ENCODE measurements at places on chromosomes 2 and 18. TPM values are rescaled to one million over a fixed set of nuclear protein-coding genes. Genes with fewer than 3 reads are reported as not detected.

Gene TMEM247
- not detected for total RNA-seq

Gene EPB41L3
- 0.68 TPM for total RNA-seq

Gene NRP2
- total RNA-seq = 56.0 TPM

Gene NCKAP5
- 5.2 TPM for total RNA-seq

Gene CPO
- not detected for total RNA-seq

Gene IGFBP5
- total RNA-seq = 2.3 TPM

Gene VWA3B
- total RNA-seq = 0.07 TPM

Gene GPR75
- 2.6 TPM for total RNA-seq

Gene SLC30A3
- total RNA-seq = not detected

Gene MBOAT2
- total RNA-seq = 75.2 TPM

Gene CD28
- total RNA-seq = not detected

Gene DSC3
- 394 TPM for total RNA-seq

Gene G6PC2
- total RNA-seq = not detected

Gene NOSTRIN
- under 0.01 TPM for total RNA-seq

Gene CD207
- total RNA-seq = not detected

Gene TRABD2A
- 1.4 TPM for total RNA-seq

Gene ZNF385B
- total RNA-seq = not detected

Gene TRAK2
- 21.4 TPM for total RNA-seq

Gene CACNB4
- 0.43 TPM for total RNA-seq

Gene PKDCC
- 0.34 TPM for total RNA-seq

Gene PLCL1
- under 0.01 TPM for total RNA-seq

Gene LINC00305
- not detected for total RNA-seq

Gene COL3A1
- total RNA-seq = under 0.01 TPM

Gene GALR1
- total RNA-seq = not detected

Gene LIMS3
- total RNA-seq = 3.1 TPM

Gene CCL20
- total RNA-seq = 2.1 TPM

Gene REEP1
- total RNA-seq = under 0.01 TPM

Gene HTRA2
- 31.9 TPM for total RNA-seq

Gene SLC25A12
- 9.9 TPM for total RNA-seq

Gene PRKAG3
- total RNA-seq = not detected

Gene REL
- total RNA-seq = 23.1 TPM

Gene PECR
- 8.5 TPM for total RNA-seq

Gene KCNG2
- total RNA-seq = not detected

Gene PFN4
- total RNA-seq = 0.43 TPM

Gene ZC3H8
- 23.6 TPM for total RNA-seq

Gene PARD3B
- 3.0 TPM for total RNA-seq

Gene PREB
- total RNA-seq = 39.4 TPM

Gene STPG4
- 0.07 TPM for total RNA-seq

Gene CD8B2
- not detected for total RNA-seq

Gene ATG9A
- total RNA-seq = 33.2 TPM

Gene ERICH2
- 1.7 TPM for total RNA-seq

Gene MPP4
- under 0.01 TPM for total RNA-seq

Gene ABCG8
- total RNA-seq = not detected

Gene FBXO48
- total RNA-seq = 0.68 TPM
